Muscle of back (tissue), 13 donors: ENCODE measurements at places on chromosomes 6 and 20.

- no peak for DNase-seq
These were observed 141.3 kb downstream of the TRMT11 start for GRCh38 chr6:126127659-126128058.

DNA sequence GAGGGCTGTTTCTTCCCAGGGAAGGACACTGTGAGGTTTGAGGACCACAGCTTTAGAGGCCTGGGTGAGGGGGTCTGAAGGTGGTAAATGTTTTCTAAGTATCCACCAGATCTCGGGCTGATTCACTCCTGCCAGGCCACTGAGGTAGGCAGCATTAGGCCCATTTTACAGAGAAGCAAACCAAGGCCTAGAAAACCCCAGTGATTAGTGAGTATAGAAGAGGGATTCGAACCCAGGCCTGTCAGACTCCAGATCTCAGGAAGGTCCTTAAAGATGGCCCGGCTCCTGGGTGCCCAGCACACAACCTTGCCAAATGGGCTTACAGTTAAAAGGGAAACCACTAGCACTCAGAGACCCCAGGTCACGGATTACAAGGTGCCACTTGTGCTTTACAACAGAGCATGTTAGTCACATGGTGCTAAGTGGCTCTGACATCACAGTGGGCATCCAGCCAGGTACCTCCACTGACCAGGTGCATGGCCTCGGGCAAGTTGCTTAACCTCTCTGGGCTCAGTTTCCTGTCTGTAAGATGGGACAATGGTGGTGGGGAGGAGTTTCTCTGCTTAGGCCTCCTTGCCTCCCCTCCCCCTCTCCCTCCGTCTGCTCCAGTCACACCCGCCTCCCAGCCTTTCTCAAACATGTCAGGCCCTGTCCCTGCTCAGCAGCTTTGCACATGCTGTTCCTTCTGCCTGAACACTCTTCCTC lies 18.8 kb upstream of the SIRPA start:
- DNase-seq: no peak

DNA sequence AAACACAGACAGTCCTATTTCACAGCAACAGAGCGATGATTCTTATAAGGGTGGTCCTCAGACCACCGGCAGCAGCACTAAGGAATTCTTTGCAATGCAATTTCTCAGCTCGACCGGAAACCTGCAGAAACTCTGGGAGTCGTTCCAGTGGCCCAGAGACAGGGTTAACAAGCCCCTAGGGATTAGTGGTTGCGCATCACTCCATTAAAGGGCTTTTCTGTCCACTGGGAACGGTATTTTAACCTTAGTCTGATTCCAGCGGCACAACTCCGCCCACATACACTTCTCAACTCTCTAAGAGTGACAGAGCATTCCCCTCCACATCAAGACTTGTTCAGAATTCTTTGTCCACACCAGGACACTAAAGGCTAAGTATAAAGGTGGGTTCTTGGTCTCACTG lies 341.5 kb downstream of the TFAP2A start:
- no peak for DNase-seq

- no peak for DNase-seq
These were observed 18.4 kb upstream of the SLC22A1 start for GRCh38 chr6:160102956-160103824.

GRCh38 chr20:3669710-3670367 lies 6.6 kb upstream of the GFRA4 start:
- no peak for DNase-seq

DNA sequence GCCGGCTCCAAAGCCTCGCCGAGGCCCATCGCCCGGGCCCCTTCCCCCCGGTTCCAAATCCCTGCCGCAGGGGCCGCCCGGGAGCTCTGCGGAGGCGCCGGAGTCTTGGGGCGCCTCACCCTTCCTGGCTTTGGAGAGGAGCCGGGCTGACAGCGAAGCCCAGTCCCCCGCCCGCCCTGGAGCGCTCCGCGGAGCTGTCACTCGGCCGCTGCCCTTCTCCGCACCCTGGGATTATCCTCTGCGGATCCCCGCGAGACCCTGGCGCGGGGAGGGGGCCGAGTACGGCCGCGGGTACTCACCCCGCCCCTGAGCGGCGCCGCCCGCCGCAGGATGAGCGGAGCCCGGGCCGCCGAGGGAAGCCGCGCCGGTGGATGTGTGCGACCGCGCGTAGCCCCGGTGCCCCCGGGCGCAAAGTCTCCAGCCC lies 343 bp downstream of the SNAP91 start:
- DNase-seq: peak; percentile 27

GRCh38 chr6:90569223-90569622 lies 17.6 kb downstream of the MAP3K7 start:
- DNase-seq: no peak

- no peak for DNase-seq
These were observed 4.0 kb downstream of the RBBP8NL start for GRCh38 chr20:62423326-62423706.

- DNase-seq: no peak
These were observed 78.8 kb downstream of the ADGRG6 start for GRCh38 chr6:142380626-142381025.
